ENCODE measurements at places on chromosomes 3 and 15.
A peak's percentile ranks its signal among the peaks of the same experiment; 100 is the strongest.

DNA sequence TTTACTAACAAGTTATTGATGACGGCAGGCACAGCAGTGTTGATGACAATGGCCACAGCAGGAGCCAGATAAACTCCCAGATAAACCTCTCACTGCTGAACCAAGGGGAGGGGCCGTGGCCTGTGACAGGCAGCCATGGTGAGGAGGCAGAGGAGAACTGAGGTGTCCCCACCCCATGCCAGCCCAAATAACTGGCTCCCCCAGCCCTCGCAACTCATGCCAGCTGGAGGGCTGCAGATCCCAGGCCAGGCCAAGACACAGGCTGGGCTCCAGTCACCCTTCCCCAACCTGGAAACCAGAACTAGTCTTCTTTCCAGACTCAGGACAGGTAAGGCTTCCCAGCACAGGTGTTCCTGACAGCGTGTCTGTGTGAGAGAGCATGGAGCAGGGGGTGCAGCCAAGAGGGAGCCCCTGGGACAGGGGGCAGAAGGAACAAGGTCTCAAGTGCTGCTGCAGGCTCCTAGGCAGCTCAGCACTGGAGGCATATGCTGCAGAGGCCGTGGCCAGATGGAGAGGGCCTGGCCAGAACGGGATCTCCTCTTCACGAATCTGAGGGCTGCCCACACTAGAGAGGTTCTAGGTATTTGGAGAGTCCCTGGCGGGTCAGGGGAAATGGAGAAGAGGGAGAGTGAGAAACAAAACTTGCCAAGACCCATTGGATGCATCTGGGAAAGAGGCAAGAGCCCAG is 15.9 kb downstream of the PLA2G4F start:
- no peak for DNase-seq

GRCh38 chr3:63343674-63344073 is 65.6 kb downstream of the SYNPR start:
- DNase-seq: peak; percentile 2

DNA sequence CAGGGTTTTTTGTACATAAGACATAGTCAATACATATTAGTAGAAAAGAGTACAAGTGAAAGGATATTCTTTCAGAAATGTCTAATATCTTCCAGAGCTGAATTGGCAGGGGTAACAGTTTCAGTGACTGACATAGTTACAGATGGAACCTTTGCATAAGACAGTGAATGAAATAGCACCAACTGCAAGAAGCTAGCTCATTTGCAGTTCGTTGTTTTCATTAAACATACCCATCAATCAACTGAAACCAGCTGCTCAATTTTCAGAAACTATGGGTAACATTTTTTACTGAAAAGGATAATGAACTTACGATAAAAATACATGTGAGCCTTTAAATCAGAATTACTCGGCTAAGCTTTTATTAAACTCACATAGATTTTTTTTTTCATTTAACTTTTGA is 93.9 kb upstream of the EPHA3 start:
- no peak for DNase-seq

DNA sequence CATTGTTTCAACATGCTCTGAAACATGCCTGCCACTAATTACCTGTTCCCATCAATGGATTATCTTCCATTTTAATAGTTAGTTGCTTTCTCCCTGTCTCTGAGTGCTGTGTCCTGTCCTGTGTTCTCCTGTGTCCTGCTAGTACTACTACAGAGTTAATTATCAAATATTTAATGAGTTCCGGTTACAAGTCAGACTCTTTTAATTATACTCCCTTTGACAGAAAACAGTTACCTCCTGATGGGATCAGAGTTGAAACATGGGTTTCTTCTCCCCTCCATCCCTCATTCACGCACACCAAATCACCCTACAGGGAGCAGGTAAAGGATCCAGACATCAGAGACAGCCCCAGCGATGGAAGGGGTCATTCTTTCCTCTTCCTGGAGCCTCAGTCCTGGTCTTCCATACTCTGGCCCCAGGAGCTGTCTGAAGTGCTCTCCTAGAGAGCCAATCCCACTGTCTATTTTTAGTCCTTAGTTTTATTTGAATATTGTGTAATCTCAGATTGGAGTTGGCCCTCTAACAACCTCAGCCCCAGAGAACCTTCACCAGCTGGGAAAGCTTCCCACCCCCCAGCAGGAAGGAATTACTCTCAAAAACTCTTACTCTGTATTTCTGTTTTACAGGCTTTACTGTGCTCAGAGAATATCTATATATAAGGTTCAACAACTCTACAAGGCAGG is 137.0 kb upstream of the C2CD4B start:
- no peak for DNase-seq

DNA sequence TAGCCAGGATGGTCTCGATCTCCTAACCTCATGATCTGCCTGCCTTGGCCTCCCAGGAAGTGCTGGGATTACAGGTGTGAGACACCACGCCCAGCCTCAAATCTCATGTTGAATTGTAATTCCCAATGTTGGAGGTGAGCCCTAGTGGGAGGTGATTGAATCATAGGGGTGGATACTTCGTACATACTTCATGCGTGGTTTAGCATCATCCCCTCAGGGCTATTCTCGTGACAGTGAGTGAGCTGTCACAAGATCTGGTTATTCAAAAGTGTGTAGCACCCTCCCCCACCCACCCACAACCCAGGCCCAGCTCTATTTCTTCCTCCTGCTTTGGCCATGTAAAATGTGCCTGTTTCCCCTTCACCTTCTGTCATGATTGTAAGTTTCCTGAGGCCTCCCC is 236.9 kb upstream of the IL12A start:
- no peak for DNase-seq

DNA sequence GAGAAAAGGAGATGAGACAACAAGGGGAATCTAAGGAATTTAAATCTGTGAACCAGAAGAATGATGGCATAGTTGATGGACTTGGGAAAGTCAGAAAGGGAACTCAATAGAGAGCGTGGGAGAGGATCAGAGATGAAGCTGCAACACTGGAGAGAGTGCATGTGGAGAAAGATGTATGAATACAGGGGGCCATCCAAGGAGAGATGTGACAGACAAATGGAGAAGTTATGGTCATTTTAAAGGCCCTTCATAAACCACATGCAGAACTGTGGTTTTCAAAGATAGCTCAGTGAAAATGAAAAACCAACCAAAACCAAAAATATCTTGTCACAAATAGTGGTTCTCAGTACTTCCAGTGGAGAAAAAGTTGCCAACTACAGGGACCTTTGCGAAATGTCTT is 265.2 kb downstream of the SUCLG2 start:
- DNase-seq: no peak

GRCh38 chr3:175338775-175339535 is 479.8 kb downstream of the NAALADL2 start:
- DNase-seq: no peak

DNA sequence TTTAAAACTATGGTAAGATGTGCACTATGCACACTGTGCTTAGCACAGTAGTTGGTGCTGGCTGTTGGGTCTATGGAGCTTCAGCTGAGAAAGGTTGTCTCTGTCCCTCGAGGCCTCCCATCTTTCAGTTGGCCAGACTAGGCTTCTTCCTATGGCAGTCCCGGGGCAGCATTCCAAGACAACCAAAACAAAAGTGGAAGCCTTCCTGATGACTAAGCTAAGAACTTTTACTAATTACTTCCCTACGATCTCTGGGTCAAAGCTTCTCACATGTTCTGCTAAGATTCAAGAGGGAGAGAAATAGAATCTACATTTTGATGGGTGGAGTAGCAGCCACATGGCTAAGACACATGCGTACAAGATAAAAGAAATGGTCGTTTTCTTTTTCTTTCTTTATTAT is 342.8 kb downstream of the TUSC7 start:
- no peak for DNase-seq

DNA sequence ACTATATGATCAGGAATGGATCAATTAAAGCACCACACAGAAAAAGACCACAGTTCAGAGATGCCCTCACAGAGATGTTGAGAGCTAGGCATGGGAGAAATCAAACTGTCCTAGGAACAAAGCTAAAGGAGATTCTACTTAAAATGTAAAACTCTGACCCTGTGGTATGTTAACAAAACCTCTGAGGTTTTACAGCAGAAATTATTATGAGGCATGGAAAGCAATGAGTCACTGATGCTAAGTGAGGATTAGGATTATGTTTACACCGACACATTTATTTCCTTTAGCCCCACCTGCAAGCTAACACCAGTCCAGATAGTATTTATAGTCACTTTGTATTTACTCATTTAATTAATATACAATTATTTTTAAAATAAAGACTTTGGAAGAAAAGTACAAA is 1242.2 kb downstream of the OTOL1 start:
- no peak for DNase-seq

- no peak for DNase-seq
Measured at GRCh38 chr15:64263567-64263966, 92.4 kb downstream of the CSNK1G1 start.

GRCh38 chr3:4906107-4906621 is 73.1 kb upstream of the BHLHE40 start:
- DNase-seq: no peak

DNA sequence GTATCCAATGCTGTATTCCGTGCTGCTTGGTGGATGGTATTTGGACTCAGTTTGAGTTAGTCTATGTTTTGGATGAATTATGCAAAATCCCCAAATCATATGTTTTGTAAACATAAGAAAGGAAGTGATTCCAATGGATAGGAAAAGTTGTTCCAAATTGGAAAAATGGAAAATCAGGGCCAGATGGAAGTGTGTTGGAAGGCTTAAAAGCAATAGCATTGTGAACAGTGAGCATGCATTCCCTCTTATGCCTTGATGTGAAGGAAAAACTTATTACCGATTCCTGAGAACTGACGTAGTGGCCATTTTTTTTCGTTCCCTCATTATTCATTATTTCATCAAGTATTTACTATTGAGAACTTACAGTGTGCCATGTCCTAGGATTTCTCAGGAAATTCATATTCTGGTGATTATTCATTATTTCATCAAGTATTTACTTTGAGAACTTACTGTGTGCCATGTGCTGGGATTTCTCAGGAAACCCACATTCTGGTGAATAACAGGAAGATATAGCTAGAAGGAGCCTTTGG is 144.1 kb upstream of the TPRG1 start:
- DNase-seq: no peak

GRCh38 chr15:74616366-74616939 is 817 bp downstream of the CLK3 start:
- peak; percentile 62 for DNase-seq

DNA sequence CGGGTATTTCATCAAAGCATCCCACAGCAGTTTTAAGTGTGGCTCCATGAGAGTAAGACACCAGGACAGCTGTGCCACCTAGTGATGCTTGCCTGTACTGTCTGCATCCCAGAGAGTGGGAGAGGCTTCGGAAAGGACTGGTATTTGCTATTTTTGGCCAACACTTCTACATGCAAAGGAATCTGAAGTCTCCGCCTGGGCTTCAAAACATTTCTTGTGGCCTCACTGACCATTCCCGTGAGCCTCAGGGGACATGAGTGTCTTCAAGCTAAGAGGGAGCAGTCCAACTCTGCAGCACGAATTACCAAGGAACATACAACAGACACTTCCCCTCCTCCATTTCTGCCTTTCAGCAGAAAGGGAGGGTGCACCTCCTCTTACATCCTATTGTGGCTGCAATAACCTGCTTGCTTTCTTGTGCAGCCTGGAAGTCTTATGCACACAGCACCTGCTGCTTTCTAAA is 177.5 kb downstream of the RORA start:
- DNase-seq: no peak

- no peak for DNase-seq
Measured at GRCh38 chr3:56806407-56806806, 4.7 kb upstream of the ARHGEF3 start.

- DNase-seq: no peak
Measured at GRCh38 chr3:152593242-152593641, 241.7 kb upstream of the P2RY1 start.

DNA sequence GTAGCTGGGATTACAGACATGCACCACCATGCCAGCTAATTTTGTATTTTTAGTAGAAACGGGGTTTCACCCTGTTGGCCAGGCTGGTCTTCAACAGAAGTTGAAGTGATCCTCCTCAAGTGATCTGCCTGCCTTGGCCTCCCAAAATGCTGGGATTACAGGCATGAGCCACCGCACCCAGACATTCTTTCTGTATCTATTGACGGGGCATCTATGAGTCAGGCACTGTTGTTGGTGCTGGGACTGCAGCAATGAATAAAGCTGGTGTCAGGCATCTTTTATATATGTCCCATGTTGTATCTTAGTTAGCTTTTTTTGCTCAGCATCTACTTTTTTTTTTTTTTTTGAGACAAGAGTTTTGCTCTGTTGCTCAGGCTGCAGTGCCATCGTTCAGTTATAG is 47.6 kb upstream of the ULK4 start:
- no peak for DNase-seq
